ENCODE measurements at places on chromosomes 5 and 9.

DNA sequence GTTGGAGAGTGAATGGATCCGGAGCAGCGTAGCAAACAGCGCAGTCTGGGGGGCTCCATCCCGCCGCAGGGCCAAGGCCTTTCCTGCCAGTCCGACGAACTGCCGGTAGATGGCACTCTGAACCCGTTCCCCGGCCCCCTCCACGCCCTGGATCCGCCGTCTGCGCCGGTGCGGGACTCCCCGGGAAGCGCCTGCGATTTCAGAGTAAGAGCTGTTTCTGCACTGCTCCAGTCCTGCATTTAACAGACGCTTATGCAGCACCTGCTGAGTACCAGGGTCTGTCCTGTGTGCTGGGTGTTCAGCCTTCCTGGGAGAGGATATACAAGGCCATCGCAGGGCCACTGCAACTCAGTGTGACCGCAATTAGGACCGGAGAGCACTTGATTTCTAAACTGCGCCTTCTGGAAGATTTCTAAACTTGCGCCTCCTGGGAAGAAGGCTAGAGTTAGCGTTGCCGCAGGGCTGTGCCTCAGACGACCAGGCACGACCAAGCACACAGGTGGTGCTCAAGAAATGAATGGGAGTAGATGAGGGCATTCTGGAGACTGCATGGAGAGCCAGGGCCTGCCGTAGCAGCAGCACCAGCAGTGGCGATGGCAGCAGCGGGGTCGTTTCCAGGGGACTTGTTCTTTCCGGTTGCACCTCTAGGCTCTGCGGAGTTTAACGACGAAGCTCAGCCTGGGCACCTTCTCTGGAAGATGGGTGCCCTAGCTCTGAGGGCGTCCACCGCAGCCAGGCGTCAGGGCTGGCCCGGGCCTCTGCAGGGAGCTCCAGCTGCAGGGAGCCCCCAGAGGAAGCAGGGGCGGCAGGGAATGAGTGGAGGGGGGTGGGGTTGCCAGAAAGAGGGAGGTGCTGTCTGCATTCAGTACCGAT is 14.3 kb upstream of the TIFAB start:
- peak; percentile 94 for DNase-seq

- DNase-seq, result no peak
Observed at GRCh38 chr9:71741926-71742648, 26.2 kb downstream of the CEMIP2 start.

GRCh38 chr5:138789771-138790242 is 36.6 kb downstream of the CTNNA1 start:
- peak; percentile 56 for DNase-seq

GRCh38 chr5:77143998-77144836 is 57.1 kb upstream of the ZBED3 start:
- DNase-seq, result peak; percentile 74

- no peak for DNase-seq
Observed at GRCh38 chr9:89576404-89576839, 28.4 kb upstream of the GADD45G start.

DNA sequence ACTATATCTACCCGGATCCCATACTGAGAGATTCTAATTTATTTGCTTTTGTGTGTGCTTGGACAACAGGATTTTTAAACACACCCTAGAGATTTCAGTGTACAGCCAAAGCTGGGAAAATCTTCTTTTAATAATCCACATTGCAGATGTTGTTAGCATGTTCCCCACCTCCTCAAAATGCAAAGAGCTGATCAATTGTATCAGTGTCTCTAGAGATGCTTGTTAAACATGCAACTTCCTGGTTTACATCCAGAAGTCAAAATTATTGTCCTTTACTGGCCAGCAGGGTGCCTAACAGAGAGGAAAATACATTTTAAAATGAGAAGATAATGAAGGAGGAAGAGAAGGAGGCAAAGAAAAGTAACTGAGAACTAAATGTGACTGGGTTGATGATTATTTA is 793.3 kb downstream of the SEMA5A start:
- DNase-seq, result no peak

- DNase-seq, result no peak
Observed at GRCh38 chr5:150158170-150158949, 2.7 kb upstream of the PDGFRB start.

DNA sequence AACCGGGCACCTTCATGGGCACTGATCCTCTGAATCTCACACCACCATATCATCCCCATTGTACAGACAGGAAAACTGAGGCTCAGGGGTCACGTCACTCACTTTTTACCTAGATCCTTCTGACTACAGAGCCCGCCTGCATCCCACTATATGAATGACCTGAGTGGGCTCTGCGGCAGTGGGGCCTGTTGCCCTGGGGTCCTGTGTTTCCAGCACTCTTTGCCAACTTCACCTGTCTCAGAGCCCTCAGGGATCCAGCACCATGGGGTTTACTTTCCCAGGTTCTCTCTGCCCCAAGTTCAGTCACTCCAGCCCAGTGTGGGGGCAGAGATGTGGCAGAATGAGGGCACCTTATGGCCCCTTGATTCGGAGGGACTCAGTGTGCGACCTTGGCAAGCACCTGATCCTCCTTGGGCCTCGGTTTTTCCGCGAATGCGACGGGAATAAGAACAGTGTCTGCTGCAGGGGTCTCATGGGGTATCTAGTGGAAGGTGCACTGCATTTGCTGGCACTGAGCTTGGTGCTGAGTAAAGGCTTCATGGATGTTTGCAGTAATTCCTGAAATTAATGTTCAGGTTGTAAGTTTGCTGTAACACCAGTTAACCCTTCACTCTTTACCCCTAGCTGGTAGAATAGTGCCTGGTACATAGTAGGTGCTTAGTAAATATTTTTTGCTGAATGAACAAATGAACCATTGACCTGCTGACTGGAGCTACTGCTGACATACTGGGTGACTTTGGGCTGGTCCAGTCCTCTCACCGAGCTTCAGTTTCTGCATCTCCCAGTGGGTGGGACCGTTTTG is 47.1 kb upstream of the BOD1 start:
- DNase-seq, result no peak

DNA sequence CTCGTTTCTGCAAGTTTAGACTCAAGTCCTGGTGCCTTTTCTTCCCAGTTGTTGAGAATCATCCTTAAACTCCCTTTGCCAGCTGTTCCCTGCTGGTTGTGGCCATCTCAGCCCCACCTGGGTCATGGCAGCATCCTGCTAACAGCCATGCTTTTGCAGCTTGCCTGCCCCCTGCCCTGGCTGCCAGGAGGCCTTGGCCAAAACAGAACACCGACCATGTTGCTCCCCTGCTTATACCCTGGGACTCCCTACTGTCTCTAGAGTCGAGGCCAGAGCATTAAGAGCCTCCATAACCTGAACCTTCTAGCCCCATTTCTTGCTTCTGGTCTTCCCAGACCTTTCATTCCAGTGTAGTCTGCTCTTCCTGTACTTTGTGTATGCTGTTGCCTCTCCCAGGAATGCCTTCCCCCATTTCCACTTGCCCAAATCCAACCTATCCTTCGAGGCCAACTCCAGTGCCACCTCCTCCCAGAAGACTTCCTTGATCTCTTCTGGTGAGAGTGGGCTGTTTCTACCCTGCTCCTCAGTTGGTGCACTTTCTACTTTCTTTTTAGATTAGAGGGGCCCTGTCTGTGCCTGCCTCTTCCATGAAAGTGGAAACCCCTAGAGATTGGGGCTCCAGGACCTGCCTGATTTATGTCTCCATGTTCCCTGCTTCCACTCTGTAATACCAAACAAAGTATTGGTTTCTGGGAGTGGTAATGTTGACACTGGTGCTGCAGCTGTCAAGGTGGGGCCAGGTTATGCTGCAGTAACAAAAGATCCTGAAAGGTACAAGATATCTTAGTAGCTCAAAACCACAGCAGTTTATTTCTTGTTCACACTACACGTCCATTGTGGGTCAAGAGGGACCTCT is 88.2 kb downstream of the AMBP start:
- no peak for DNase-seq
